ENCODE measurements at places on chromosomes 6 and 20. TPM values are rescaled to one million over a fixed set of nuclear protein-coding genes. Genes with fewer than 3 reads are reported as not detected.

Gene ZNF217
- total RNA-seq, result 46.7 TPM

Gene DAAM2
- 1.3 TPM for total RNA-seq

- DNase-seq, result peak; percentile 80
Observed at GRCh38 chr6:30325873-30326525, 728 bp upstream of the TRIM39 start.

GRCh38 chr20:46715292-46715756 is 5.9 kb downstream of the SLC2A10 start:
- DNase-seq, result peak; percentile 72

DNA sequence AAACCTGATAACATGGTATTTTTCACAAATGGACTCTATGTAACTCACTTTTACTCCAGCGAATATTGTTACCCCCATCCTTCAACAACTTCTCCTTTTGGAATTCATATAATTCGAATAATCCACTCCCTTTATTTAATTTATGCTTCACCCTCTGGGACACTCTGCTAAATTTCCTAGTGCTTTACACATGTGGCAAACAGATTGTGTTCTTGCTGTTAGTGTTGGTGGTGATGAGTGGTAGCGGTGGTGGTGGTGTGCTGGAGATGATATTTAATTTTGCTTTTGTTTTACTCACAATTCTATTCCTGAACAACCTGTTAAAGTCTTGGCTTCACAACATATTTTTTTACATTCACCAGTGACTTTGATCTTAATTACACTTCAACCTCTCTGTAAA is 32.8 kb downstream of the HTR1B start:
- no peak for DNase-seq

GRCh38 chr20:22775256-22775655 is 190.9 kb upstream of the FOXA2 start:
- no peak for DNase-seq

DNA sequence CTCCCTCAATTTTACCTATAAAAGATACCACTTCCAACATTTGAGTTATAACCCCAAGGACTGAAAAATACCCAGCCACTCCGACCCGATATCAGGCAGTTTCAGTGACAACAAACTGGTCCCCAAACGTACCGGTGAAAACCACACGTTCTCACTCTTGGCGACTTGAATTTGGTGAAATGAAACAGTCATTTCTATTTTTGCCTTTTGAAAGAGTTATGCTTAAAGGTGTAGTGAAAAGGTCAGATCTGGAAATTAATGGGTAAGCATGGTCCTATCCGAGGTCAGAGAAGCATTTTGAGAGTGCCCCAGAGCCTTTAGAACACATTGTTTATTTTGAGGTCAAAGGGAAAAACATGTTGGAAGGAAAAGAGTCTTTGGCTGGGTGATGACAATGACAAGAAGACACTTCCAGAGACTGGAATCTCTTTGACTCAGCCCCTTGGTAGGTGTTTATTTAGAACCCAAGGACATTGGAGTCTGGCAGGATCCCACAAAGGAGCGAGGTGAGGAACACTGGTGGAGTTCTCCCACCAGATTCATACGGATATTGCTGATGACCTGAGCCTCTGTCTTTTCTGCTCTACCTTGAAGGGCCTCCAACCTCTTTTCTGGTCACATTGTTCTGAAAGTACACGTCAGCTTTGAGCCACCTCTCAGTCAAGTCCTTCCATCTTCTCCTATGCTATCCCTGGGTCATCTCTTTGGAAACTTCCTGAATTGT is 235.0 kb downstream of the GMPR start:
- DNase-seq, result peak; percentile 24

Gene SAPCD1
- 1.7 TPM for total RNA-seq

DNA sequence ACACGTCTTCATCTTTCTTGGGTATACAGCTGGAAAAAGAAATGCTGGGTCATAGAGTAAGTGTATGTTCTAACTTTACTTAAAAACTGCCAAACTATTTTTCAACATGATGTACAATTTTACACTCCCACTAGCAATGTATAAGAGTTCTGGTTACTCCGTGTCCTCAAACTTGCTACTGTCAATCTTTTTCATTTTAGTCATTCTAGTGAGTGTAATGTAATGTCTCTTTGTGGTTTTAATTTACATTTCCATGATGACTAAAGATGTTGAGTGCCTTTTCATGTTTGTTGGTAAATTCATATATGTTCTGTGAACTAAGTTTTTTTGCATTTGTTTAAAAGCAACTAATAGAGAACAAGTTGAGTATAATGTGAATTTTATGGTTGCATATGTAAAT is 43.9 kb downstream of the ATG5 start:
- no peak for DNase-seq

DNA sequence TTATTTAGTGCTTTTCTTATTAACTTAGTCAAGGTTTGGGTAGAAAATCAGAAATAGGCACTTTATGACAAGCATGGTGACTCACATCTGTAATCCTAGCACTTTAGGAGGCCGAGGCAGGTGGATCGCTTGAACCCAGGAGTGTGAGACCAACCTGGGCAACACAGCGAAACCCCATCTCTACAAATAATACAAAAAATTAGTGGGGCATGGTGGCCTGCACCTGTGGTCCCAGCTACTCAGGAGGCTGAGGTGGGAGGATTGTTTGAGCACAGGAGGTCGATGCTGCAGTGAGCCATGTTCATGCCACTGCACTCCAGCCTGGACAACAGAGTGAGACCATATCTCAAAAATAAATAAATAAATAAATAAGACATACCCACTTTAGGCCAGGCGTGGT is 51.3 kb upstream of the THEMIS start:
- no peak for DNase-seq

DNA sequence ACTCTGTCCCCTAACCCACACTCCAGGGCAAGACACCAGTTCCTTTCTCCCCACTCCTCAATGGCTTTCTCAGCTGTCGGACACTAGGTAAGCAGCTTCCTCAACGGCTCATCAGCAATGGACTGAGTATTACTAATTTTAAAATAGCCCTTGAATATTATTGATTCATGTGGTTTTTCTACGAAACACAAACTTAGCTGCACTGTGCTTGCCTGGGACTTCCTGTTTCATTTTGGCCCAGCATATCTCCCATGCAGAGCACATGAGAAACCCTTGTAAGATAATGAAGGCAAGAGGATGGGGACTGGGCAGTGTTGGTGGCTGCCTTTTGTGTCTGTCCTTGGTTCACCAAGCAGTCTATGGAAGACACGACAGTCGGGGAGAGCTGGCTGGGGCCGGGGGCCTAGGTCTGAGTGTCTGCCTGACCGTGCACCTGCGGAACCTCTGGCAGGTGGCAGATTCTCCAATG is 48.9 kb downstream of the RNASET2 start:
- no peak for DNase-seq

DNA sequence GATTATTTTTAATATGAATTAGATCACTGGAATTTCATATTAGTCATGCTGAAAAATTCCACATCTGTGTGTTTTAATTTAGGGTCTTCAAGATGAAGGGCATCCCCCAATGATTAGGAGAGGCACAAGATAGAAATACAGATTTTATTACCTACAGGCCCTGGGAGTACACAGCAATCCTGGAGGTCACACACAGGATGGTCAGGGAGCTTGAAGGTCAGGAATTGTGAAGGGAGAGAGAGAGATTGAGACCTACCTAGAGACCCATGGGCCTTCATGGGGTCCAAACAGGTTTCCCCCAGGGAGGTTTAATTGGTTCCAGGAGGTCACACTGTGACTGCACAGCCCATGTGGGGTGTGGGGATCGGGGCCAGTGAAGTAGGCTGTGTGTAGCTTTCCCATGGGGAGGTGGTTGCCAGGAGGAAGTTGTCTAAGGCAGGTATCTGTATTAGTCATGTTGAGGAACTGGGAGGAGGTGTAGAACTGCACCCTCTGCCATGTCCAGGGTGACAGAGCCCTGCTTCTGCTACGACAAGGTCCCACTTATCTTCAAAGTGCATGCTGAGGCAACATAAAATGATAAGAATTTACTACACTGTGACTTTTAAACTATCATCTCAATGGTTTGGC is 18.3 kb downstream of the SNX9 start:
- DNase-seq, result peak; percentile 62

GRCh38 chr6:166936079-166936787 is 20.1 kb downstream of the RNASET2 start:
- DNase-seq, result no peak

GRCh38 chr20:52219441-52219840 is 27.9 kb upstream of the ZFP64 start:
- peak; percentile 32 for DNase-seq

DNA sequence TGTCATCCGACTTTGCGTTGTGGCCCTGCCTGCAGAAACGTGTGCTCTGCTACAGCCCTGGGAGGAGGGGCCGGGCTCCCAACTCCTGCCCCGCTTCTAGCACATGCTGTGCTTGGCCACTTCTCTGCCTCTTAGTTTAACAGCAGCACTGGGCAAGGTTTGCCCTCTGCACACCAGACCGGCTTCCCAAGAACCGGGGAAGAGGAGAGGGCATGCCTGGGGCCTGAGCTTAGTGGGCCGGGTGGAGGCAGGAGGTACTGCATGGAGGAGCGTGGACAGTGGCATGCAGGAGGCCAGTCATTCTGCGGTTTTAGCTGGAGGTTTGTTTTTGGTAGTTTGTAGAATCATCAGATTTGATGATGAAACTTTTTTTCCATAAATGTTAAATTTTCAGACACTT is 45.5 kb downstream of the CEP43 start:
- no peak for DNase-seq

Gene PNLDC1
- total RNA-seq, result not detected
